Activated CD4-positive, alpha-beta memory T cell treated with anti-CD3 and anti-CD28 coated beads for 36 hours (primary cell): ENCODE measurements at places on chromosomes 3 and 15. TPM values are rescaled to one million over a fixed set of nuclear protein-coding genes. Genes with fewer than 3 reads are reported as not detected.

SLC6A6 gene
- 44.0 TPM for total RNA-seq

DNA sequence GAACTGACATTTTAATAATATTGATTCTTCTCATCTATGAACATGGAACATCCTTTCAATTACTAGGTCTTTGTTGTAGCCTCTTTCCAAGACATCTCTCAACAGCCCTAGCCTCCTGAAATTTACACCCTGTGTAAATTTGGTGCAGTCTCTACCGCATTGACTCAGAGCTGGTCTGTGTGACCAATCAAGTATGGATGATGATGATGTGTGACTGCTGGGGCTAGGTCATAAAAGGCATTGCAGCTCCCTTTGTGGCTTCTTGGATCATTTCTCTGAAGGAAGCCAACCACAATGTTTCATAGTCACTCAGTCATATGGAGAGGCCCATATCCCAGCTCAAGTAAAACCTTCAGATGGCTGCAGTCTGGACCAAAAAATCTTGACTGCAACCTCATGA lies 62.1 kb upstream of the FAM3D start:
- DNase-seq, result no peak

DNA sequence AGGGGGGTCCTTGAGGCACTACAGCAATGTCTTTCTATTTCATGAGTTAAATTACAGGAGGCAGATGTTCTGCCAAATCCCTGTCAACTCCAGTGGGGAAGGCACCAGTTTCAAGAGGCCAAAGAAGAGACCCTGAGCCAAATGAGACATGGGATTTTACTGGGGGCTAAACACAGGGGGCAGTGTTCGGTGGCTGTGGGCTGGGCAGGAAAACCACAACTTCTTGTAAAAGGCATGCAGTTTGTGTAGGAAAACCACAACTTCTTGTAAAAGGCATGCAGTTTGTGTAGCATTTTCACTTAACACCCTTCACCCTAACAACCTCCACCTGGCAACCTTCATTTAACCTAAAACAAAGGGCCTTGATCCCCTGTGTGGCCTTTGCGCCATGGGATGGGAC lies 61.0 kb downstream of the POLR2M start:
- no peak for DNase-seq

NEK11 gene
- total RNA-seq, result 1.3 TPM

RYR3 gene
- total RNA-seq, result not detected

- DNase-seq, result no peak
Observed at GRCh38 chr15:45473068-45473467, 49.5 kb downstream of the SLC30A4 start.

STAC gene
- not detected for total RNA-seq

- no peak for DNase-seq
Observed at GRCh38 chr15:88181613-88182012, 74.9 kb downstream of the NTRK3 start.

DNA sequence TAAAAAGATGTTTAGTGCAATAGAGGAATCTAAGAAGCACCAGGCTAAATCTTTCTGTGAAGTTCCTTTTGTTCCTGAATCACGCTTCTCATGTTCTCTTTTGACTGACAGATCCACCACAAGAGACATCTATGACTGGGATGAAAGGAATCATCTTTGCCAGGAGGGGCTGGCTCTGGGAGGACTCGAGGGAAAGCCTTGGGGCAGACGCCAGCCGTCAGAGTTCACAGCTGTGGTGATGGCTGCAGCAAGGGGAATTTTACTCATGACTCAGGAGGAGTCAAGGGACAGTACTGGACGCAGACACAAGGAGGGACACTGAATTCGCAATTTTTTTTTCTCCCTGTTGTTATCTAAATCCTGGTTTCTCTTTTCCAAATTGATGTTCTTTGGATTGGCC lies 38.7 kb downstream of the C3orf38 start:
- no peak for DNase-seq

GRCh38 chr15:67914537-67915460 lies 75.0 kb upstream of the RNU6-1 start:
- DNase-seq, result no peak

DNA sequence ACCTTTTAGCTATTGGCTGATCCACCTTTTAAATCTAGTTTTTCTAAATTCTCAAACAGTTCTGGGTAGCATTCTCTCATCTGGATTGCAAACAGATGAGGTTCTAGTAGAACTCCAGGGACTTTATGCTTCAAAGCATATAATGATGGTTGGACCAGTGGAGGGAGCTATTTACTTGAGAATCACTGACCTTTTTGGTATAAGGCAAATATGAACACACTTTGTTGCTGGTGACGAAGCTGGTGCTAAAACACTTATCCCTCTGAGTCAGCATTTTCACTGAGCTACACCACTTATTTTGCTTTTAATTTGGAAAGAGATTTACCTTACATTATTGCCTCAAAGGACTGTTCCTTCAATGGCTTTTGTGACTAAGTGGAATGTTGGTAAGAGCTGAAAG lies 58.6 kb upstream of the SLITRK3 start:
- DNase-seq, result no peak

DNA sequence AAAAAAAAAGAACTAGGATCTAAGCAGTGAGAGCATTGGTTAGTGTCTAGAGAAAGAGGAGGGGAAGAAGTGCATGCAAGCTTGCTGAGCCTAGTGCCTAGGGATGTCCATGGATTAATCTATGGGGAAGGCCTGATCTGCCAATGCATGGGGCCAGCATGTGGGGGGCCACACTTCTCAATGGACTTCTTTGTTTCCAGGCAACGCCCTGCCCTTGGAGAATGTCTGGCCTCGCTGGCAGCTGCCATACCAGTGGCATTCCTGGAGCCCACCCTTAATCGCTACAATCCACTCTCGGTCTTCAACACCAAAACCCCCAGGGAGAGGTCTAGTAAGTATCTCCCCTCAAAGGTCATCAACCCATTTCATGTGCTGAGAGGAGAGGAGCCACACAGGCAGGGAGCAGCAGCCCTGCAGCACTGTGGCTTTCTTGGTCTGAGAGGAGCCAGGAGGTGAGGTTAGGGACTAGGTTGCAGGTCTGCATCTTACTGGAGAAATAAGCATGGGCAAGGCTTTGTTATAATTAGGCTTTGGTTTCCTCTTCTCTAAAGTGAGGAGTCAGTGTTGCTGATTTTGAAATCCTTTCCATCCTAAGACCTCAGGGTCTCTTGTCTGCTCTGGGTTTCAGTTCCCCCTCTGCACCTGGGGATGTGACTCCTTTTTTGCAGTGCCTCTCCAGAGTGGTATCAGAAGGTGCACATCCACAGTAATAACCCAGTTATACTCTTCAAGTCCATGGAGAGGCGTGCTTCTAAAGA lies 188.1 kb upstream of the CHRM5 start:
- DNase-seq, result no peak

FBXW12 gene
- not detected for total RNA-seq

TXNRD3 gene
- total RNA-seq, result 1.3 TPM

SERP1 gene
- 111 TPM for total RNA-seq

- peak; percentile 88 for DNase-seq
Observed at GRCh38 chr3:129626744-129627349, 20.4 kb upstream of the PLXND1 start.

DNA sequence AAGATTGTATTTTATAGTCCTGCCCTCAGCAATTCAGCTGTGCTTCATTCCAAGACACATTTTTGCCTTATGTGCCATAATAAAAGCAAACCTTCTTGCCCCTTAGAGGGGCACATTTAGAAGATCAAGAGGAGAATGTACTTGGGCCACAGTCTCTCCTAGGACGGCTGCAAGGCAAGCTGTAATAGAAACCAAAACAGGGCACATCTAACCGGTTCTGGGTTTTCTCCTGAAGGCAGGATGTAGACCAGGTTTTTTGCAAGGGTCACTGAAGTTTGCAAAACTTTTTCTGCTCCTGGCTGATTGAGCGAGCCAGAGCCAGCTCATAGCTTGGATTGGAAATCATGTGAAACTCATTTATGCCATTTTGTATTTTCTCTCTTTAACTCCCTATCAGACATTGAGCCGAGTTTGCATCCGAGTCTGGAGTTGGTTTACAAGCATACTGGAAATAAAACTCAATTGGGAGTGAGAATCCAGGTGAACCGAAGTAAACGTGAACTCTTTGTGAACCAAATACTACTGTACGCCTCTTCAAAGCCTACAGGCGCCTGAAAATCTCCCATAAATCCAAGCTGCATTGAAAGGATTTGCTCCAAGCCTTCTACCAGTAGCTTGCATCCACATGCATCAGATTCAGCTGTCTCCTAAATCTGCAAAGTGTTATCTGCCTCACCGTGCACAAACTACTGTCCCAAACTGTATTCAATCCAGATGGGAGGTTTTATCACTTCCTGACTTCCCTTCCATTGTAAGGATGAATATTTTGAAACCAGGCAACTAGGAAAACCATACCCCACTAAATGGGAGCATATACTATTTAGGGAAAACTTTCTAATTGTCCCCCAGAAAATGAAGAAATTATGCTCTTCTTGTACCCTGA lies 60.9 kb upstream of the TSC22D2 start:
- DNase-seq, result no peak

VGLL3 gene
- total RNA-seq, result not detected

- no peak for DNase-seq
Observed at GRCh38 chr3:72634128-72634527, 214.1 kb downstream of the SHQ1 start.

HIGD2B gene
- total RNA-seq, result 0.31 TPM

PLA2G4F gene
- total RNA-seq, result not detected

EOMES gene
- total RNA-seq, result 1.5 TPM

DNA sequence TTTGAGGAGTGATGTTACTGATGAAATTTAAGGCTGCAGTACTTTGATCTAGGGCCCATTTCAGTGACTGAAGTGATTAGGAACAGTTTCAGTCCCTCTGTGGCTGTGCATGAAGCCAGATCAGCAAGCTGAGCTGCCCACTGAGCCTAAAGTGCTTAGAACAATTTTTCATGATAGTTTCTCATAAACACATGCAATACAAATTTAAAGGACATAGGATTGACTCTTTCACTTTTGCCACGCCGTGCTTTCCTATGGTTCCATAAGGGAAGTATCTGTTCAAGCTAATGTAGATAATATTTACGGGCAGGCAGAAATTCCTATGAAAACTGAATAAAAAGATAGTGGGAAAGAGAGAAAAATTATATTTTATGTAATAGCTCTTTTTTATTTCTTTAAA lies 10.6 kb downstream of the ANKUB1 start:
- no peak for DNase-seq

DNA sequence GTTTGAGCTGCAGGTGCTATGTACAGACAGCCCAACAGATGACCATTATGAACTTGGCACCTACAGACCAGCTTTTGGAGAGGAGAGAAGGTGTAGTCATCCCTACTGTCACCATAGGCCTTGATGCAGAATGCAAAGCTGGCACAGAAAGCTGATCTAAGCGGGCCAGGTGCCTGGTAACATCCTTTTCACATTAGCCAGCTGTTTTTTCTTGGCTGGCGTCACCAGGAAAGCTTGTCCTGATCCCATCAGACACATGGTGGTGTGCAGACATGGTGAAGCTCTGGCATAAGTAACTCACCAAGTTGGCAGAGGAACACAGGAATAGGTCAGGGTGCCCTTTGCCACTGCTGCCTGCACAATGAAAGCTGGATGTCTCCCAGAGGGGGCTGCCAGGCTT lies 97.2 kb upstream of the MB21D2 start:
- no peak for DNase-seq

LPCAT4 gene
- 71.3 TPM for total RNA-seq

PLA2G4E gene
- not detected for total RNA-seq

BLM gene
- 65.6 TPM for total RNA-seq

- peak; percentile 21 for DNase-seq
Observed at GRCh38 chr3:139937674-139938279, 2.8 kb downstream of the CLSTN2 start.

ACOX2 gene
- not detected for total RNA-seq

- DNase-seq, result no peak
Observed at GRCh38 chr15:95162069-95162468, 930.7 kb downstream of the MCTP2 start.

DNA sequence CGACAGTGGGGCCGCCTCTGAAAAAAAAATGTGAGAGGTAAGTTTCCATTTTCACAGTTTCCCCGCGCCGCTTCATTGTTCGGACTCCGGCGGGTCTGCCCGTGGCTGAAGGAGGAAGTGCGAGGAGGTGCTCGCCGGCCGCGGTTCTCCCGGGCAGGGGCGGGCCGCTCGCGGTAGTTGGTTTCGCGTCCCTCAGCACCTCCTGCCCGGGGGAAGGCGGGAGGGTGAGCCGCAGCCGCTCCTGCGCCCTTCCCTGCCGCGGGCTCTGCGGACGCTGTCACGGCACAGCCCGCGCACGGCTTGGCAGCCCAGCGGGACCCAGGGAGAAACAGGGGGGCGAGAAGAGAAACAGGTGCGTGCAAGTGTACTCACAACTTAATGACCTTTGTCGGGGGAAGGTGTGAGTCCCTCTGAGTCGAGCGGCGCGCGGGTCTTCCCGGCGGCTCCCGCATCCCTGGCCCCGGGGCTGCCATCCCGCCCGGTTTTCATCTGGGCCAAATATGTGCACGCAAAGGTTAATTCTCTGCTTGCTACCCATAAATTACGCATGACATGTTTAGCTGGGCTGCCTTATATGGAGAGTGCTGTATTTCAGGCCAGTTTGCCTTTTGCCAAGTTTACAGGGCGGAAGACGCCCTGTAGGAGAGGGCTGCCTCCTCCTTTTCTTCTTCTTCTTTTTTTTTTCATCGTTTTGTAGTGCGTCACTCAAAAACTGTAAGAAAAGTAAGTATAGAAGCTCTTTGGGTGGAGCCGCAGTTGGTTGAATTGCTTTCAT lies 514 bp downstream of the MBNL1 start:
- no peak for DNase-seq

GRCh38 chr15:90599644-90600043 lies 69.9 kb downstream of the CRTC3 start:
- no peak for DNase-seq
